ENCODE measurements at places on chromosomes 4 and X. TPM values are rescaled to one million over a fixed set of nuclear protein-coding genes. Genes with fewer than 3 reads are reported as not detected.
A peak's percentile ranks its signal among the peaks of the same experiment; 100 is the strongest.

Gene FAM133A
- total RNA-seq = not detected

Gene PPM1K
- total RNA-seq = 8.6 TPM

DNA sequence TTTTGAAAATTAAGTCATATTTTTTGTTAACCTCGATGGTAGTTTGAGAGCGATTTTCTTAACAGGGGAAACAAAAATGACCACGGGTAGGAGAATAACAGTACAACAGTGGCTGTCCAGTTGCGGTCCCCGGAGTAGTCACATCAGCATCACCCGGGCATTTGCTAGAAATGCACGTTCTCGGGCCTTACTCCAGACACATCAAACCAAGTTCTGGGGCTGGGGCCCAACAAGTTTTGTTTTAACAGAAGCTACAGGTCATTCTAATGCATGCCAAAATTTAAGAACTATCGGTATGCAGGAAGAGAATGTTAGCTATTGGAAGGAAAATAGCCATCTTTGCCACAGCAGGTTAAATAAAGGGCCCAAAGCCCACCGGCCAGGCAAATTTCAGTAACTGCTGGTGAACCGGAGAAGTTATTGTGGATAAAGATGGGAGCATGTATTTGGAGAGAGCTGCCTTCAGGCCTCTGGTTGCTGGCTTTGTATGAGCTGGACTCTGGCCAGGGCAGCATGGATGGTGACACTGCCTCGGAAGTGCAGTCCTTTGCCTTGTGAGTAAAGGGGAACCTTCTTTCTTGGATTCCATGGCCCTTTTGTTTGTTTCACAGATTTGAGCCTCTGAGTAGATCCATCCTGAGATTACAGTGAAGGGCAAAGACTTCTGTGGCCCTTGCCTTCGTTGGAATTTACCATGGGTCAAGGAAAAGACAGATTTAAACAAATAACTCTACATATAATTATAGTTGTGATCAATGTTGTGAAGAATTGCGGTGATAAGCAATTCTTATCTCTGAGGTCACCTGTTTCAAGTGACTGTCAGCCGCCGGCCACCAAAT is 62.1 kb downstream of the TBC1D14 start:
- no peak for DNase-seq

- no peak for DNase-seq
Measured at GRCh38 chr4:128346054-128346716, 58.6 kb upstream of the PGRMC2 start.

- DNase-seq = no peak
Measured at GRCh38 chrX:138885886-138886285, 174.4 kb upstream of the FGF13 start.

GRCh38 chr4:1579001-1579900 is 104.9 kb downstream of the FAM53A start:
- peak; percentile 34 for DNase-seq

GRCh38 chrX:5528057-5528456 is 700.6 kb downstream of the NLGN4X start:
- DNase-seq = no peak

- no peak for DNase-seq
Measured at GRCh38 chrX:134622813-134623185, 35.5 kb downstream of the PLAC1 start.

- DNase-seq = no peak
Measured at GRCh38 chr4:78566834-78567499, 15.4 kb downstream of the ANXA3 start.
